CD4-positive, alpha-beta T cell treated with Interleukin-17A for 1 hour (primary cell): ENCODE measurements at places on chromosomes 5 and 9.

DNA sequence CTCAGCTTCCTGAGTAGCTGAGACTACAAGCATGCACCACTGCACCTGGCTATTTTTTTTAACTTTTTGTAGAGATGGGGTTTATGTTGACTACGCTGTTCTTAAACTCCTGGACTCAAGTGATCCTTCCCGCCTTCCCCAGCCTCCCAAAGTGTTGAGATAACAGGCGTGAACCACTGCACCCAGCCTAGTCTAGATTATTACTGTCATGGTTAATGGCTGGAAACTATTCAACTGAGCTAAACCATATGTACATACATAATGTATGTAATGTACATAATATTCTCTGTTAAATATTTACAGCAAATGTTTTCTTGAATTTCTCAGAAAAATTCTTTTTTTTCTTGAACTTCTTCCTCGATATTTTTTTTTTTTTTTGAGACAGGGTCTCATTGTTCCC lies 21.3 kb downstream of the PPP2CA start:
- no peak for DNase-seq

DNA sequence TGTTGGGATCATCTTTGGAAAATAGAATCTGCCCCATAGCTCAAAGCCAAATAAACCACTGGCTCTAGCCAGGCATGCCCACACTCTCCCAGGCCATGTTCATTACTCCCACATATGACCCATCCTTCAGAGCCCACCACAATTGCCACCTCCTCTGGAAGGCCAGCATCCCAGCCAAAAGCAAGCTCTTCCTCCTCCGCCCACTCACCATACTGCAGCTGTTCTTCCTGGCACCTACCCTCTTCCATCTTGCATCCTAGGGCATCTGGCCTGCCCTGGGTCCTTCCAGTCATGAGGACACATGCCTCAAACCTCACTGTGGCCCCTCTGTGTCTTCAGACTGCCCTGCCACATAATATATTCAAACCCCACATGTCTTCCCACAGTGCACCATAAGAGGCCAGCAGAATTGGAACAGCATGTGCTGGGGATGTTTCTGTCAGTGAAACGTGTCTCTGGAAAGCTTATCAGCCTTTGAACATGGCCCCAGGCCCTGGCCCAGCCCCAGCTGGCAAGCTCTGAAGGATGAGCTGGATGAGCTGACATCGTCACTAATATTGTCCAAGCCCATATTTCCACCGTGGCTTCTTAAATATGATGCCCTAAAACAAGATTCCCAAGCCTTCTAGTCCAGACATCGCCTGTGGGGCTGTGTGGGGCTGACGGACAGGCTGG lies 230.8 kb downstream of the AGTPBP1 start:
- no peak for DNase-seq

DNA sequence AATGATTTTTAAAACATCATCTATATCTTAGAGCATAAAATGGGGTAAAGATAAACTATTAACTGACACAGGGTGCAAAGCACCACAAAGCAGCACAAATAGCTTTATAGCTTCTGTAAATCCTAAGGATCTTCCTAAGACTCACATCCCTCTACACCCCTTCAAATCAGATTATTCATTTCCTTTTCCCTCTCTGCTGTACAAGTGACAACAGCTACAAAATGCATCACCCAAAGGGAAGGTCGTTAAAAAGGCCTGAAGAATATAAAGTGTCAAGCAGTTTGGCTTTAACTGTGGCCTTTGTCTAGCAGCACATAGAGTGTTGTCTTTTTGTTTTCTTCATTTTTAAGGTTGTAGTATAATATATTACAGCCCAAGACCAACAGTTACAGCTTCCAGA lies 422.1 kb downstream of the PDE4D start:
- no peak for DNase-seq

DNA sequence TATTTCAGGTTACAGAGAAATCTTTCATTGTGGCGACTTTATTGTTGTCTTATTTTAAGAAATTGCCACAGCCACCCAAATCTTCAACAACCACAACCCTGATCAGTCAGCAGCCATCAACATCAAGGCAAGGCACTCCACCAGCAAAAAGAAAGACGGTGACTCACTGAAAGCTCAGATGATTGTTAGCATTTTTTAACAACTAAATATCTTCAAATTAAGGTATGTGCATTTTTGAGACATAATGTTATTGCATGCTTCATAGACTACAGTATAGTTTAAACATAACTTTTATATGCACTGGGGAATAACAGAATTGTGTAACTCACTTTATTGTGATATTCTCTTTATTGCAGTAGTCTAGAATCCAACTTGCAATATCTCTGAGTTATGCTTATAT lies 263.4 kb downstream of the TMEM232 start:
- DNase-seq, result no peak

DNA sequence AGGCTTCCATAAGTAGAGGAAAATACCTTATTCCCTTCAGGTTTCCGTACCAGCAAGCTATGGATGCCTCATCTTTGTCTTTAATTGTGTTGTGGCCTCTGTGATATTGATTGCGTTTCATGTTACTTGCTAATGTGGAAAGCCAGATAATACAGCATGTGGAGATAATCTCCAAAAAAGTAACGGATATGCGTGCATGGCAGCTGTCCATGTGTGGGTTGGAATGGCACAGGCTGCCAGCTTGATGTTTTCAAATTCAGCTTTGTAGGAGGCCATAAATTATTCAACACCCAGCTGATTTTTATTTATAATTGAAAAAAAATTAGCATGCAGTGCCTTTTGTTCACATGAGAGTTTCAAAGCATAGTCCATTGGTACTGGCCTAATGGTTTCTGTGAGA lies 144.9 kb downstream of the GIN1 start:
- DNase-seq, result no peak

GRCh38 chr9:12640016-12640587 lies 53.1 kb upstream of the TYRP1 start:
- DNase-seq, result no peak

GRCh38 chr9:136225748-136226679 lies 19.6 kb downstream of the QSOX2 start:
- peak; percentile 71 for DNase-seq

DNA sequence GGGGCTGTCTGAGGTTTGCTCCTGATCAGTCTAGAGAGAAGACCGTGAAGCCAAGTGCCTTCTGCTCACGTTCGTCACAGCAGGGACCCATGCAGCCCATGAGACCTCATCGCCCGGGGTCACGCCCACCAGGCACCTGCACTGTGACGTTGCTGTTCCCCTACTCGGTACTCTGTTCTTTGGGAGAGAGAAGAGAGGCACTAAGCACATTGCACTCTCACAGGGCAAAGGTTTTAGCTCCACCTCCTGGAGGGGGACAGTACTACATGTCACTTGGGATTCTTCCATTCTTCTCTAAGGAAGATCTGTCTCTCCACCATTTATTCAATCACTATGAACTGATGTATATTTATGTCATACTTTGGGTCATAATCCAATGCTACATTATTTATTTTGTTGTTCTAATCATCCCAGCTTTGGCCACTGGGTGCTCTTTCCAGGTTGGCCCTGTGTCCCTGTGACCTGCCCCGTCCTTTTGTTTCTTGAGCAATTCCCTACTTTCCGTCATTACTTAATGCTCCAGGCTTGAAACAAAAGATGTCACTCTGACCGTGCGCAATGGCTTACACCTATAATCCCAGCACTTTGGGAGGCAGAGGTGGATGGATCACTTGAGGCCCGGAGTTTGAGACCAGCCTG lies 31.4 kb upstream of the BRD3 start:
- DNase-seq, result peak; percentile 69

DNA sequence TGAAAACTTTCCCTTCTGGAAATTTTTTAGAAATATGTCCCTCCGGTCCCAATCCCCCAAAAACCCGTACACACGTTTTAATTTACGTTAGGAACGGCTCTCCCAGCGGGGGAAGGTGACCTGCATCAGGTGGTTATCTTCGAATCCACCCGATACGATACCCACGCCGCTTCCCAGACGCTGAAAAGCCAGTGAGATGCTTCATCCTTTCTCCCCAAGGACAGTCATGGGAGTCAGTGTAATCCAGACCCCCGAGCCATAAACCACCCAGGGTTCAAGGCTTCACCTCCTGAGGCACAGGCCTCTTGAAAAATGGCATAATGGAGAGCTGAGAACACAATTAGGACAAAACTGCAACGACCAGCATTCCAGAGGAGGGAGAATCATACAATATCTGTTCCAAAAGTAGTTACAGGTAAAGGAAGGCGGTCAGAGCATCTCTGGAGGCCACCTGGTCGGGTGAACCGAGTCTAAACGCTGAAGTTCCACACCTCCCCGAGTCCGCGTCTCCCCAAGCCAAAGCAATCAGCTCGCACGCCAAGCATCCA lies 857 bp downstream of the FAM169A start:
- DNase-seq, result no peak

GRCh38 chr9:89225587-89225986 lies 47.0 kb upstream of the SHC3 start:
- DNase-seq, result no peak

DNA sequence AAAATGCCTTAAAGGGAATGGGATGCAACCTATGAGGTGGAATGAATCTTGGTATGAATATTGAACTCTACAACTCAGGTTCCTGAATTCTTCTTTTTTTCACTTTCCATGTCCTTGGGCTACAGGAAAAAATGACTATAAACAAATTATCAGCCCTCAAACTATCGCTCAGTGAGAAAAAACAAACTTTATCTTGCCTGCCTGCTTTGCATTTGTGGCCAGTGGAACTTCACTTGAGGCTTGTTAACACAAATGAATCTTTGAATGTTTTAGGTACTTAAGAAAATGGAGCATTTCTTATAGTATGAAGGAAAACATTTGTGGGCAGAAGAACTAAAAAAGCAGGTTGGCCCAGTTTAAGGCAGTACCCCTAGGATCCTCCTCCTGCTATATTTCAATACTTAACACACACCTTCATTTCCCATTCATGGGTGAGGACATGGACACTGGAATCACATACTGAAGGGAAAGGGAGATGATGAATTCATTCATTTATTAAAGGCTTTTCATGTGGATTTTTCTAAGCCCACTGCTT lies 34.1 kb downstream of the ELOVL7 start:
- DNase-seq, result no peak

DNA sequence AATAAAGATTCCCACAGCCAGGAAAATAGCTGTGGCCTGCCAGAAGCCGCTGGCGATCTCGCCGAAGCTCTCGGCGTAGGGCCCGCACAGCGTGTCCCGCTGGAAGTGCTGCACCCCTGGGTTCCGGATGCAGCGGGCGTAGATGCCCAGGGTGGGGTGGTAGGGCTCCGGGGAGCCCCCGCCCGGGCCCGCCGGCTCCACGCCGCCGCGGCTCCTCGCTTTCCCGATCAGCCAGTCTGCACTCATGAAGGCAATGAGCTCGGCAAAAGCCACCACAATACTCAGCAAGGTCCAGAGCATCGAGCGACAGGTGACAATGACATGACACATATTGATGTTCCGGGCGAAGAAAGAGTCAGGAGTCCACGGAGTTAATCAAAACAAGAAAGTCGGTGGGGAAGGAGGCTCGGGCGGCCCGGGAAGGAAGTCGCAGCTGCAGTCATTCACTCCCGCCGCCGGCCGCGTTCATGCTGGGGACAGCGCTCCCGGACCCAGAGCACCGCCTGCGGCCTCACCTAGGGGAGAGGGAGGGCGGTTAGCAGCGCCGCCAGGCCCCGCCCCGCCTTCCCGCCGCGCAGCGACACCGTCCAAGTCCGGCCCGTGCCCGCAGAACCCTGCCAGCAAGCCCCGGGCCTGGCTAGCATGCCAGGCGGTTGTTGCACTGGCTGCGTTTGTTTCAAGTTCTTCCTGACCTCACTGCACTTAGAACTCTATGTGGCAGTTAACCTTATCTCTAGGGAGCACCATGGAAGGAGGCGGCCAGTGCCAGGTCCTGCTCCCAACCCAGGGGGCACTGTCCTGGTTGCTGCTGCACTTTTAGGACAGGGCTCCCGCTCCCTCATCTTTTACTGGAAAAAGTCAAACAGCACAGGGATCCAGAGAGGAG lies 138.4 kb downstream of the LHFPL2 start:
- peak; percentile 3 for DNase-seq

- no peak for DNase-seq
Measured at GRCh38 chr5:145829708-145830361, 5.3 kb downstream of the PRELID2 start.

DNA sequence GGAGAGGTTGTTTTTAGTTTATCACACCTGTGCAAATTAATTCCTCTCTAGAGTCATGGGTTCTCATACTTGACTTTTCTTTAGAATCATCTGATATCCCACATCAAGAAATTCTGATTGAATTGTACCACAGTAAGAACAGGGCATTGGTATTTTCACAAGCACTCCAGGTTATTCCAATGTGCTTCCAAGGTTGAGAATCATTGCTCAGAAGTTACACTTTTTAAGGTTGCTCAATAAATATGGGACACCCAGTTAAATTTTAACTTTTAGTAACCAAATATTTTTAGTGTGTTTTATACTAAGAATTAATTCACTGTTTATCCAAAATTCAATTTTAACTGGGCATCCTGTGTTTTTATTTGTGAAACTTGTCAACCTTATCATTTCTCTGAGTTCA lies 2.5 kb upstream of the RNF180 start:
- no peak for DNase-seq

GRCh38 chr9:26334706-26335105 lies 557.9 kb downstream of the CAAP1 start:
- DNase-seq, result no peak

- no peak for DNase-seq
Measured at GRCh38 chr5:9294793-9295465, 250.9 kb downstream of the SEMA5A start.
